Omental fat pad (tissue), 4 donors: ENCODE measurements at places on chromosomes 5 and 9.

DNA sequence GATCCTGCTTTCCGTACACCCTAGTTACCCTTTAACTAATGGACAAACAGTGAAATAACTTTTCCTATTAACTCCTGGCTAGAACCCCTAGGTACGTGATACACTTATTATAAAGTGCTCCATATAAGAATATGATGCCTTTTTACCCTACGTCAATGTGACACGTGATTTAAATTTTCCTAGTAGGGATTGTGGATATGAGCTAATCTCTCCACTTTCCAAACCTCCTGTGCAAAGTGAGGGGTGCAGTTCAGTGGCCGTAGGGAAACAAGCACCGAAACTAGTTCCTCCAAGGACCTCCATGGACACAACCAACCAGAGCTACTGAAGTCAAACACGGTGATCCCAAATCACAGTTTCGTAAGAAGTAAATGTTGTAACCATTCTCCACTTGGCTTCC lies 19.3 kb downstream of the NFIB start:
- DNase-seq, result no peak

DNA sequence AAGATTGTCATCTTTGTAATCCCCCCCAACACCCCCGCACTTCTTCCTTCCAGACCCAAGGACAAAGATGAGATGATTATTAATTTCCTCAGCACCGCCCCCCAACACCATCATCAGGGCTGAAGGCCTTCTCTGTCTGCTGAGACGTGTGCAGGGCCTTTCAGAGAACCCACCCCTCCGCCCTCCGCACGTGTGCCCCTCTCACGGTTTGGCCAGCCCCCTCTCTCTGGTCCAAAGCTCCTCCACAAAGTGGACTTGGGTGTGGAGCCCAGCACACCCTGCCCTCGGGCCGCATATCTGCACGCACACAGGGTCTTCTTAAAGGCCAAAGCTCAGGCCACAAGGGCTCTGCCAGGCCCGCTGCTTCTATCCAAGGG lies 32.0 kb downstream of the PAX5 start:
- DNase-seq, result no peak

- no peak for DNase-seq
These were observed 45.0 kb upstream of the N4BP3 start for GRCh38 chr5:178068293-178068692.

GRCh38 chr5:173888473-173889131 lies 453 bp downstream of the CPEB4 start:
- DNase-seq, result no peak

DNA sequence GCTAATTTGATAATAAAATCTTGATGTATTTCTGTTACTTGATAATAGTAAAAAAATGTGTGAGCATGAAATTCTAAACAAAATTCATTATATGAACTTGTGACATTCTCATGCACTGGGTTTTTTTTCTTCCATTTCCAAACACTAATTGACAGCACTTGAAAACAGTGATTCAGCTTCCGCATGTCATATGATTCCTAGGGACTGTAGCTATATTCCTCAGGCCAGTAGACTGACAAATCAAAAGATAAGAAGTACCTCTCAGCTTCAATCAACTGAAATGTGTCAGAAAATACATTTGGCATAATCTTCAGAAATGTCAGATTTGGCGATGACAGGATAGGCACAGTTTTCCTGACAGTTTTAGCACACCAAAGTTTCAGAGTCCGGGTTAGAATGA lies 52.5 kb downstream of the EFNA5 start:
- no peak for DNase-seq

DNA sequence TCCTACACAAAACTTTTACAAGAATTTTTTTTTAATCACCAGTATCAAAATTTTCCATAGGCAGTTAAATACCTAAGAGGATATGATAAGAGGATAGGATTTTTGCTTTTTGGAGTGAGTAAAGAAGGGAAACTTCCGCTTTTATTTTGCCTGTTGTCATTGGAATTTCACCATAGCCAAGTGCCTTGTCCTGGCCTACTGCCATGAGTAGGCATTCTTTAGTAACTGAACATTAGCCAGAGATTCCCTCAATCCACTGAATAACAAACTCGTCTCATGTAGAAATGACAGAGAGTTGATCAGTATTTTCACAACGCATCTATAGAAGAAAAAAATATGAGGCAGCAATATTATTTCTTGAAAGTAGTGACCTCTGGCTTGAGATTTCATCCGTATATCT lies 289.6 kb upstream of the ADAMTSL1 start:
- no peak for DNase-seq

DNA sequence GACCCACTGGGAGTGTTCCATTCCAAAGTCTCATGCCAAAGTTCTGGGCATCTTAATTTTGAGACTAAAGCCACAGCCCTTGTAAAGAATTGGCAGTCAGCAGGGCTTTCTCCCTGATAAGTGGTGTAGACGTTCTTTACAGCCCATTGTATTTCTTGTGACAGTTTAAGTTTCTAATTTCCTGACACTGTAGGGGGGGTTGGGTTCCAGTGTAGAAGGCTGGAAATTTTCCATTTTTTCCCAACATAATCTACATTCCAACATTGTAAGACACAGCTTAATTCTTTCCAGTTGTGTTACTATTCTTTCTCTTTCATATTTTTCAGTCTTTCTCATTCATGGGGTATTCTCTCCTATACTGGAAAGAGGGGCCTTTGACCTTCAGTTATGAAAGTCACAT lies 121.1 kb downstream of the FBXL7 start:
- DNase-seq, result no peak

GRCh38 chr9:3758816-3759576 lies 233.2 kb upstream of the RFX3 start:
- no peak for DNase-seq
